ENCODE measurements at places on chromosomes 4 and X.

DNA sequence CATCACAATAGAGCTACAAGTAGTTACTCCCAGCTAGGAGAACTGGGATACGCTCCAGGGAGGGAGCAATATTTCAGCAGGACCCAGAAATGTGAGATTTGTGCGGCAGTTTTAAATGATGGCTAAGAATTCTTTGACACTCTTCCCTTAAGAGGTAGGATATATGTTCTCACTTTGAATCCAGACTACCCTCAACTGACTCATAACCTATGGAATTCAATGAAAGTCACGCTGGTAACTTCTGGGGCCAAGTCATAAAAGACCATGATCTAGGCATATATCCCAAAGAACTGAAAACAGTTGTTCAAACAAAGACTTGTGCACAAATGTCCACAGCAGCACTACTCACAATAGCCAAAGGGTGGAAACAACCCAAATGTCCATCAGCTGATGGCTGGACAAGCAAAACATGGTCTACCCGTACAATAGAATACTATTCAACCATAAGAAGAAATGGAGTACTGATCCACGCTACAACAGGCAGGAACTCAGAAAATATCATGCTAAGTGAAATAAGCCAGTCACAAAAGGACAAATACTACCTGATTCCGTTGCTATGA lies 10.5 kb downstream of the CD99L2 start:
- DNase-seq, result peak; percentile 71

DNA sequence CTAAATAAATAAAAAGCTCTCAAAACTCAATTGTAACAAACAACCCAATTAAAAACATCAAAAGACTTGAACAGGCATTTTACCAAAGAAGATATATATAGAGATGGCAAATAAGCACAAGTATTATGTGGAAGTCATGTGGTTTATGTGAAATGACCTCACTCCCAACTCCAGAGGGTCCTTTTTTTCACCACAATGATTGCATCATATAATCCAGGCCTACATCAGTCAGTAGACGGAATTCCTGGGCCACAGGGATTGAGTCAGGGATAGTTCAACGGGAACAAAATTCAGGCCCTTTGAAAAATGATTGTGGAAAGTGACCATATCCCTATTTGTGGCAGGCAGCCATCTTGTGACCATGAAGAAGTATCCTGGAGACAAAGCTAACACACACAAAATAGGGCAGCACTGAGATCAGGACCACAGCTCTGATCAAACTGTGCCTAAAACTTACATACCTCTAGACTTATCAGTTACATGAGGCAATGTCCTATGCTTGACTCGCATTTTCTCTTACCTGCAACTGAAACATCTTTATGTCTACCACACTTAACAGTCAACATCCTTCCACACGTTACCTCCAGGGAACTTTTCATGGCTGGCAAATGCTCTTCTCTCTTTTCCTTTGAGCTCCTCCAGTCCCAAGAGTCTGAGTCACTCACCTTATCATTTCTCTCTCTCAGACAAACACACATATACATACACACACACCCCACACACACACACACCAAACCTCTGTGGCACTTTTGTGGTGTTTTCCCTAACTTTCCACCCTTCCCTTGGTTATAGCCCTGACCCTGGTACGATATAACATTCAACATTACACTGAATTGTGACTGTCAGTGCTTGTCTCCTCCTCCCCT lies 113.5 kb downstream of the PHF8 start:
- DNase-seq, result peak; percentile 67

- DNase-seq, result no peak
Measured at GRCh38 chr4:114900934-114901333, 212.5 kb downstream of the NDST4 start.

- DNase-seq, result peak; percentile 42
Measured at GRCh38 chrX:106802063-106802387, 448 bp upstream of the TBC1D8B start.

- DNase-seq, result no peak
Measured at GRCh38 chr4:147138171-147138570, 192.5 kb upstream of the TTC29 start.

GRCh38 chr4:112673686-112674085 lies 36.7 kb downstream of the LARP7 start:
- no peak for DNase-seq

GRCh38 chr4:175953960-175954521 lies 111.6 kb upstream of the WDR17 start:
- no peak for DNase-seq

DNA sequence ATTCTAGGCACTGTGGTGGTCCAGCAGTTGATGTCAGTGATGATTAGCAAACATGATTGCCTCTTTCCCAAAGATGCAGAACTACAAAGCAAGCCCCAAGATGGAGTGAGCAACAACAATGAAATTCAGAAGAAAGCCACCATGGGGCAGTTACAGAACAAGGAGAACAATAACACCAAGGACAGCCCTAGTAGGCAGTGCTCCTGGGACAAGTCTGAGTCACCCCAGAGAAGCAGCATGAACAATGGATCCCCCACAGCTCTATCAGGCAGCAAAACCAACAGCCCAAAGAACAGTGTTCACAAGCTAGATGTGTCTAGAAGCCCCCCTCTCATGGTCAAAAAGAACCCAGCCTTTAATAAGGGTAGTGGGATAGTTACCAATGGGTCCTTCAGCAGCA lies 365.3 kb downstream of the MAPK10 start:
- peak; percentile 9 for DNase-seq

DNA sequence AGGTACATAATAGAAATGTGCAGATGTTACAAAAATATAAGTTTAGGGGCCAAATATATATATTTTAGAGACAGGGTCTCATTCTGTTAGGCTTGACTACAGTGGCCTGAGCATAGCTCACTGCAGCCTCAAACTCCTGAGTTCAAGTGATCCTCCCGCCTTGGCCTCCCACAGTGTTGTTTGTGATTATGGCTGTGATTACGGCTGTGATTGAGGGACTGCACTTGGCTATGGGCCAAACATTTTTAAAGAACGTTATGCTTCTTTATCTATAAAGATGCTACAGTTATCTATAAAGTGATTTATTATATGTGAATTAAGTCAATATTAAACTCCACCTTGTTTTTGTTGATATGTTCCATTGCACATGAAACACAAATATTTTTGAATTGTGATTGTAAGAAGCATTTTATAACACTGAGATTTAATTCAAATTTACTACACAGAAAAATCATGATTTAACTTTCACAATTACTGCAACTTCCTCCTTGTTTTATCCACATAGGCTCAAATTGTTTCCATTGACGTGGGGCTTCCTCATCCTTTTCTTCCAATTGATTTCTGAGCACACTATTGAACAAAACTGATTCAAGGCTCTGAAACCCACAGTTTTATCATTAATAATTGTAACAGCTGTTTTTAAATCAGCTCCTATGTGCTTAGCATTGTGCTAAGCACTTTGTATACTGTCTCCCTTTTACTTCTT lies 68.4 kb upstream of the BMPR1B start:
- DNase-seq, result no peak

DNA sequence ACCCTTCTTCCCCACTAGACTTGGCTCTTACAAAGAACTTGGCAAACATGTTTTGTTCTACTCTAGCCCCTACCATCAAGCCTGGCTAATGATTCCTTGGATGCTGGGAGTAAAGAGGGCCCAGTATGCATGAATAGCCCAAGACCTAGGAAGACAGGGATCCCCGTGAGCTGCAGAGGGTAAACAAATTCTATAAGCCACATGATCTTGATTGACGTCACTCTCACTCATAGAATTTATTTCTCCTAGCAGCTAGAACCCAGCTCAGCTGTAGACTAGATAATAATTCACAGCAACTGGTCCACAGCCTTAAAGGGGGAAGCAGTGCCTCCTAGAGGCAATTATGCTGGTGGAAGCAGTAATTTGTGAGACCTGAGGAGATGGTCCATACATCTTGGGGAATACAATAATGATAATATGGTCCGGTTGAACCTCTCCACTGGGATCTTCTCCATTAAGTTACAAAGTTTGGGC lies 16.1 kb upstream of the USO1 start:
- no peak for DNase-seq

DNA sequence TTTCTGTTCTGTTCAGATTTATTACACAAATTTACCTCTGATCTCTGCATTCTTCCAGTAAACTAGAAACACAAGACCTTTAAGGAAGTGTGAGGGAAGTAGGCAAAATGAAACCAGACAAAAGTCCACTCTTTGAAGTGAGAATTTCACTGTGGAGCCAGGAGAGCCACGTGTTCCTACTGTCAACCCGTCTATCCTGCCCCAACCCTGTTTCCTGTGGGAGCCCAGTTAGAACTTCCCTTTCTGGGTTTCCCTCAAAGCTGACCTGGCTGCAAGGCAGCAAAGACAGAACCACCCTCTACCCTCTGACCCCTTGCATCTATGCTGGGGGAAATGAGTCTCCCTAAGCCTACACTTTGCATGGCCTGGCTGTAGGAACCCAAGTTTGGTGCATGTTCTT lies 40.0 kb downstream of the TMEM144 start:
- DNase-seq, result no peak

DNA sequence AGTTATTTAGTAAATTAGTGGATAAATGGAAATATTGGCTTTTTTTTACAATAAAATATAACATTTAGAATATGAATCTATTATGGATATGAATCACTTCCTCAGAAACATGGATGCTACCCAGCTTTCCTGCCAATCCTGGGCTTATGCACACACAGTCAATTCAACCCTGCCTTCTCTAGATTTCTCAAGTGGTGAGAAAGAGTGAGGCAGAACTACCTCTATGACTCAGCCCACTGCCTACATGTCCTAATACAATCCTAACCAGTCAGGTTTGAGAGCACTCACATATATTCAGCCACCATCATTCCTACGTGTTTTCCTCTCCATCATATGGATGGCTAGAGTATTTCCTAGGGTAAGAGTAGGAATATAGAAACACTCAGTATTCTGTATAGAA lies 91.1 kb upstream of the ANKRD50 start:
- peak; percentile 25 for DNase-seq

- DNase-seq, result no peak
Measured at GRCh38 chr4:93771640-93772411, 56.7 kb upstream of the ATOH1 start.

- DNase-seq, result peak; percentile 70
Measured at GRCh38 chr4:71229477-71230270, 109.1 kb upstream of the SLC4A4 start.

DNA sequence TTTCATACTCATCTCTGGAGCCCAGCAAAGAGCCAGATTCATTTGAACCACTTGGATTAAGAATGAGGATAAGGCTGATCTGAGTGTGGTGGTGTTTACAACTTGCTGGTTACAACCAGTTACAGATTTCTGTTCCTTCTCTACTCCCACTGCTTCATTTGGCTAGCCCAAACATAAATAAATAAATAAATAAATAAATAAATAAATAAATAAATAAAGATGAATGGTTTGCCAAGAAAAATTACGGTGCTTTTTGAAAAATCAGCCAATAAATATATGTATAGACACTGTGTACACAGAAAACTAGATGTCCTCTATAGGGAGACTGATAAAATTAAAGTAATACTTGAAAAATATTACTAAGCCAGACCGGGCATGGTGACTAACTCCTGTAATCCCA lies 17.1 kb downstream of the RPL9 start:
- no peak for DNase-seq

DNA sequence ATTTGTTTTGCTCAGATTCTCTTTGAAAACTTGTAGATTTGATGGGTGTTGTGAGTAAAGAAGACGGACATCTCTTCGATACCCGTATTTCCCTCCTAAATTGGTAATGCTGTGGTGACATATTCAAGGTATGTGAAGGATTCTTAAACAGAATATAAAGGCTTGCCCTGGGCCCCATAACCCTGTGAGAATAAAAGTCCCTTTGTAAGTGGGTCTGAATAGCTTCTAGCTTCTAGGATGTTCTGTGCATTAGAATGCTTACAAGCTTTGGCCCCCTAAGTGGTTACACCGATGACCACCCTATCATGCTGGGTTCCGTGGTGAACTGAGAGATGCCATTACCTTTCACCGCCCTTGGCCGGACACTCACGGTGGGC lies 574 bp upstream of the MOB1B start:
- no peak for DNase-seq

- DNase-seq, result no peak
Measured at GRCh38 chr4:182969651-182970279, 52.6 kb upstream of the DCTD start.

DNA sequence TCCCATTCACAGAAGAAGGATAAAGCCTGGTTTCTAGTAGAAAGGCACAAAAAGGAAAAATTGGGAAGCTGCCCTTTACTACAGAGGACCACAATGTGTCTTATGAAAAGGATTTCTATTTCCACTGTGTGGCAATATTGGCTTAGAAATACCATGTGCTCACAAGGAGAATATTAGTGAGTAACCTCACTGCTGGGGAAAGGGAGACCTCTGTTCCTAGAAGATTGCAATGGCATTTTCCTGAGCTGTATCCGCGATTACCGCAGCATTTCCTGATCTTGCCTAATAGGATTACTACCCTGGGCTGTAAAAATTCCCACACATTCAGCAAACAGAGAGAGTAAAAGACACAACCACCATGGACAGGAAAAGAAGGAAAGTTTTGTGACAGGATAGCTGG lies 308.8 kb upstream of the TECRL start:
- no peak for DNase-seq

- peak; percentile 78 for DNase-seq
Measured at GRCh38 chrX:18984381-18985185, 669 bp upstream of the PHKA2 start.

GRCh38 chr4:83917572-83917971 lies 381.7 kb downstream of the GPAT3 start:
- peak; percentile 10 for DNase-seq

- DNase-seq, result peak; percentile 95
Measured at GRCh38 chr4:71195924-71196323, 142.9 kb upstream of the SLC4A4 start.

DNA sequence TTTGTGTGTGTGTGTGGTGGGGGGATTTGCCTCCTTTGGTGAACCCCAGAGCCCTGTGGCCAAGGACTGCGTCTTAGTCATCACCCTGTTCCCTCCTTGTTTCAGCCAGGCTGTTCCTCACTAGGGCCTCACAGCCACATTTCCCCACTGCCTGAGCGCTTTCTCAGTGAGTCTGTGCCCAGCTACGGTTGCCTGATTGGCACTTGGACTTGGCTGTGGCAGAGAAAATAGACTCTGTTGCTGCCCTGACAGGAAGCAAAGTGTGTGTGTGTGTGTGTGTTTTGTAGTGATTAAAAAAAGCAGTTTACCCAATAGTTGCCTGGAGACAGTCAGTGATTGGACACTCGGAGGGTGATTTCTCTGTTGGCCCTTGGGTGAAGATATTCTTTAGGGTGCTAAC lies 113.0 kb downstream of the UCHL1 start:
- DNase-seq, result no peak

DNA sequence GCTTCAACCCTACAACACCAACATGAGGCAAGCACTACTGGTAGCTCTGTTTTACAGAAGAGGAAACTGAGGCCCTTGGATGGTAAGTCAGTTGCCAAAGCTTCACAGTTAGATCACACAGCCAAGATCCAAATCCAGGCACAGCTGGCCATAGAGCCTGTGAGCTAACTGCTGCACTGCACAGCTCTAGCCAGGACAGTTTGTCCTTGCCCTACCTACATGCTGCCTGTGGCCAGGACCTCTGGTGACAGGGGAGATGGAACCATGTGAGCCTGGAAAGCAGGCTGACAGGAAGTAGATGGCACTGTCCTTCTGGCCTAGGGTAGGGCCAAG lies 257.8 kb downstream of the FBXW7 start:
- no peak for DNase-seq
